ENCODE measurements at places on chromosomes 16 and 17.
A peak's percentile ranks its signal among the peaks of the same experiment; 100 is the strongest.

- no peak for DNase-seq
Measured at GRCh38 chr17:4818276-4818675, 11.3 kb downstream of the PLD2 start.

GRCh38 chr17:31903401-31903800 is 1.9 kb upstream of the UTP6 start:
- DNase-seq: no peak

DNA sequence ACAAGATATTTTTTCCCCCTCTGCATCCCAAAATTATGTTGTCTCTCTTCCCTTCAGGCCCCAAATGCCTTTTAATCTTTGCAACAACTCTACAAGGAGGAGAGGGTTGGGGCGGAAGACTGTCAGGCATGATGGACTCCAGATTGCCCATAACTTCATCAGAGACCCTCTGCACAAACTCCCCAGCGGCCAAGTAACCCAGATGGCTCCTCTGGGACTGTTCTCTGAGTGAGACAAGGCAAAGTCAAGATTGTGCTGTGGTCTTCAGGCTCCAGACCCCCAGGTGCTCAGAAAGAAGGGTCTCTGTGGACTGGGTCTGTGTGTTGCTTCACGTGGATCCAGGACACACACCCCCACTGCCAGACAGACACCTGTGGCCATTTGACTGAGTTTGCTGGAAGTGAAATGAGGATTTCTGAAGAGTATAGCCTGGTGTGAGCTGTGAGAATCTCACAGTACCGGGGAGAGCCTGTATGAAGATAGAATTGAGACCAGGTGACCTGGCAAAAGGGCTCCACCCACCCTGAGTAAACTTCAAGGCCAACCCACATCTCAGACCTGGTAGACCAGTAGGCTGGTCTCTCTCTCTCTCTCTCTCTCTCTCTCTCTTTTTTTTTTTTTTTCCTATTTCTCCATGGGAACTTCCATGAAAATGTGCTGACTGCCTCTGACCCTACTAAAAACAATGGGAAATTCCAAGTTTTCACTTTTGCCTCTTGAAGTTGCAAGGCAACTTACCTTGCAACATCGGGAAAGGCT is 354.1 kb downstream of the SOX9 start:
- no peak for DNase-seq

DNA sequence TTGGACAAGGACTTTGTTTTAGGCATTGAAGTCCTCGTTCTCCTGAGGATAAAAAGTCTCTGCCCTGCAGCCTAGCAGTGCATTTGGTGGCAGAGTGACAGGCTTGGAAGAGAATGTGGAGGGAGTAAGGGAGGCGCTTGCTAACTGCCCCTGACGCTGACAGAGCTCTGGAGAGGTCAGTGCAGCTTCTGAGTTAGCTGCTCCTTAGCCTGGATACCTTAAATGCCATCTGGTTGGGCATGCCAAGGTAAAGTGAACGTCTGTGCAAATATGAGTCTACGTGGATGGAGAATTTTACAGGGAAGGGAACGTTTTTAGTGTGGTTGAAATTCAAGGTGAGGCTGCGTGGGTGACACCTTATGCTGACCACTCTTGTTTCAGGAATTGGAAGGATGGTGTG is 44.4 kb downstream of the SEC14L1 start:
- DNase-seq: no peak

DNA sequence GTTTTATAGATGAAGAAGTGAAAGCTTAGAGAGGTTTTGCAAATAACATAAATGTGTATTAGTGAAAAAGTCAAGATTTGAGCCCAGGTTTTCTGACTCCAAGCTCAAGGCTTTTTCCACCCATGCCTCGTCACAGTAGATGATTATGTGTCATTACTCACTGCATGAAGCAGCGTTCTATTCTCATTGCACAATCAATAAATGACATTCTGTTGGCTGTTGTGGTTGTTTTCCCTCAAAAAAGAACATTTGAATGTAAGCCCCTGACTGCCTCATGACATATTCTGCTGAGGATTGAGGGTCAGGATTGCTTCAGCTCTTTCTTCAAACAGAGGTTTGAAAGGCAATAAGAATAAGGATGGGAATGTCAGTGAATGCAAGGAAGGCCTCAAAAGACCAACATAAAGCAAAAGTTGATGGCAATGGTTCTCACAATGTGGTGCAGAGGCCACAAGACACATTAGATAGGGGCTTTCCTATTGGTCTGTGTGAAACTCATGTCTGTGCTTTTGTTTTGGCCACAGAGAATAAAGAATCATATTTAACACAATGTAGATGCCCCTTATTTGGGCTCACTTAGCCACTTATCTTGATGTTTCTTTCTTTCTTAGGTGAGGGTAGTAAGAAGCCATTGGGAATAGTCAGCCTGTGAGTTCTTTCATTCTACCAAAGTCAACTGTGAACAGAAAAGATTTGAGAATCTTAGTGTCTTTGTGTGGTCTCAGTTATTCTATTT is 5.4 kb upstream of the MMD start:
- no peak for DNase-seq

DNA sequence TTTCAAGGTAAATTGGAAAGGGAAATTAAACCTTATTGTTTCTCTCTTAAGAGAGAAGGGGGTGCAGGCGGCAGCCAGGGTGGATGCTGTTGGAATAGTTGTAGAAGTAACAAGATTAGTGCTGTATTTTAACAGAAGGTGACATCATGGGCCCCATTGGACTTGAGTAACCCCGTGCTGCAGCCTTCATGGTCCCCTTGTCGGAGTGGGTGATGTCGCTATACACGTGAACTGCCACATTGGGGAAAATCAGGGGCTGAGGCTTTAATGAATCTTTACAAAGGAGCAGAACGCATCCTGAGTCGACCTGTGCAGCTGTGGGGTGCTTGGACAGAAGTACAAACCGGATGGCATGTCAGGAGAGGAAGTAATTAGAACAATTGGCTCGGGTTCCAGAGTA is 3.2 kb downstream of the SNX11 start:
- no peak for DNase-seq

DNA sequence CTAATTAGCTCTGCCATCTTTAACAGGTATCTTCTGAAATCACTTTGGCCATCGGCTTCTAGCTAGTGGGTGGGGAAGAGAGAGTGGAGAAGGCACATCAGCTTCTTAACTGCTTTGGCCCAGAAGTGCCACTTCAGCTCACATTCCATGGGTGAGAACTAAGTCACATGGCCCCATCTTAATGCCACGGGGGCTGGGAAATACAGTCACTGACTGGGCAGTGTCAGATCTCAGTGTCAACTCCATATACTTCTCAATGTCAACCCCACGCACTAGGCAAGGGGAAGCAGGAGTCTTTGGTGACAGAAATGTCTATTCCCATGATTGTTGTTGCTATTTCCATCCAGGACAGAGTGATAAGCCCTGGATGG is 29.4 kb downstream of the CCR7 start:
- DNase-seq: no peak

- DNase-seq: no peak
Measured at GRCh38 chr17:51347851-51348584, 87.7 kb downstream of the UTP18 start.

- no peak for DNase-seq
Measured at GRCh38 chr17:41625602-41626001, 1.2 kb upstream of the KRT17 start.

GRCh38 chr16:30186782-30187555 is 3.6 kb downstream of the CORO1A start:
- peak; percentile 73 for DNase-seq

GRCh38 chr17:8720596-8720995 is 24.0 kb downstream of the CCDC42 start:
- DNase-seq: no peak

DNA sequence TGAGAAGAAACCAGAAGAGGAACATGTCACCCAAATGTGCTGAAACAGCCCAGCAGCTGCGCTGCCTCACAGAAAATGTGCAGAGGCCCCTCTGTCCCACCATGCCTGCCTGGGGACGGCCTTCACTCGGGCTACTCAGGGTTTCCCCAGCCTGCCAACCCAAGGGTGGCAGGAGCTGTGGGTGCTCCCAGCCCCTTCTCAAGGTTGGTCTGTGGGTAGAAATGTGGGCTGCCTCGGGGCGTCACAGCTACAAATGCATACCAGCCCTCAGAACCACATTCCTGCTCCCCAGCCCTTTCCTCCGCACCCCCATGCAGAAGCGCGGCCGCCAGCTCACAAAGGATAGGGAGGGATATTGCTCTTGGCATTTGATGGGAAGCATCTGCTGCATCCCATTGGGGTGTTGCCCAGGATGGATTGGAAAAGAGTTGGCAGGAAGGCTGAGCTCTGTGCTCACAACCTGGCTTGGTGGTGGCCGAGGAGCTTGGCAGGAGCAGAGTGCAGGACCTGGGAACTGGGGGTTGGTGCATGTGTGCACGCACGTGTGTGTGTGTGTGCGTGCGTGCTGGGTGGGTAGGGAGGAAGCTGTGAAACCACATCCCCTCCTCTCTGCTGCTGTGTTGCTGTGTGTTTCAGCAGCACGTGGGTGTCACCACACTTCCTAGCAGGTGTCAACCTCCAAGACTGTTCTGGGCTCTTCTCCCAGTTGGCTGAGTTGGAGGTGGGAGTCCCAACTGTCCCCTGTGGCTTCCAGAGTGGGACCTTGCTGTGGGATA is 304.4 kb downstream of the SEC14L1 start:
- DNase-seq: peak; percentile 77

DNA sequence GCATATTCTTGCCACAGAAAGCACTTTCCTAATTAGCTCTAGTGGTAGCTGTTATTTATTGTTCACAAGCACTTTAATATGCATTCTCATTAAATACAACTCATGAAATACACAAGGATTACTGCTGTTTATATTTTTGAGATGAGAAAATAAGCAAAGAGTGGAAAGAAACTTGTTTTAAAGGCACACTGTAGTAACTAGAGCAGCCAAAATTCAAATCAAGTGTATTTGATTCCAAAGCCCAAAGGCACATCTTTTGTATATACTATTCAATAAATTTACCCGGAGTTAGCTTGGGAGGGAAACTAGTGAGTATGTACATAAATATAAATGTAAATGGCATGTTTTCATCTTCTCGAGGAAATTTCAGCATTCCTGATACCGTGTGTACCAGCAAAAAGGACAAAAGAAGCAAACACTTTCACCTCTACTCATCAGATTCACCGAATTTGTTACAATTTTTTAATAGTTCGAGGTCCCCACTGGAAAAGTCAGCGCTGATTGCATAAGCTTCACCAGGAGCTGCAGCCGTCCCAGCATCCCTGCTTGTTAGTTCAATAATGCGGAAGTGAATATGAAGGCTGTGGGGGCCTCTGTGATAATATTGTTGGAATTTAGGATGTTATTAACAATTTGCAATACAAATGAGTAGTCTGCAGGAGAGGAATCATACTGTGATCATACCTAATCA is 371.6 kb upstream of the MON1B start:
- no peak for DNase-seq

GRCh38 chr17:44927696-44928095 is 12.4 kb upstream of the GFAP start:
- DNase-seq: no peak

GRCh38 chr16:46911038-46911437 is 26.9 kb downstream of the GPT2 start:
- DNase-seq: no peak

- DNase-seq: no peak
Measured at GRCh38 chr16:339680-340079, 12.8 kb downstream of the AXIN1 start.

DNA sequence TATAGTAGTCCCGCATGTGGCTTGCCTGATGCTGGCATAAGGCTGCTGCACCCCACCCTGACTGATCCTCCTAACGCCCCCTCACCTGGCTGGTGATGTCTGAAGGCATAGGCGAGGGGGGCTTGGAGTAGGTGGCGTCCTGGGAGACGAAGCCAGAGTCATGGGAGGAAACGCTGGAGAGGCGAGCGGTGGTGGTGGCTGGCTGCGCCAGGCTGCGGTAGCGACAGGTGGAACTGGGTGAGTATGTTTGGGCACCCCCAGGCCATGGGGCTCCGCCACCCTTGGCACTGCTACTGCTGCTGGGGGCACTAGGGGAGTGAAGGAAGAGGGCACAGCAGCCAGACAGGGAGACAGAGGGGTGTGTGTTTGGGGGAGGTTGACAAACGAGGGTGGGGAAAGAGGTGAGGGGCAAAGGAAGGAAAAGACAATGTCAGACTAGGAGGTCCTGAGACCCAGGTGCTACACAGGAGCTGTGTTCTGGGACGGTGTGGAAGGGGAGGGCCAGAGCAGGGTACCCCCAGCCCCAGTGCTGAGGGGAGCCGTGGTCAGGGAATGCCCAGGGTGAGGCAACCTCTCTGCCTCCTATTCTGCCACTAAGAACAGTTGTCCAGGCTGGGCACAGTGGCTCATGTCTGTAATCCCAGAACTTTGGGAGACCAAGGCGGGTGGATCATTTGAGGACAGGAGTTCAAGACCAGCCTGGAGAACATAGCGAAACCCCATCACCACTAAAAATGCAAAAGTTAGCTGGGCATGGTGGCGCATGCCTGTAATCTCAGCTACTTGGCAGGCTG is 11.4 kb downstream of the MTSS2 start:
- no peak for DNase-seq

DNA sequence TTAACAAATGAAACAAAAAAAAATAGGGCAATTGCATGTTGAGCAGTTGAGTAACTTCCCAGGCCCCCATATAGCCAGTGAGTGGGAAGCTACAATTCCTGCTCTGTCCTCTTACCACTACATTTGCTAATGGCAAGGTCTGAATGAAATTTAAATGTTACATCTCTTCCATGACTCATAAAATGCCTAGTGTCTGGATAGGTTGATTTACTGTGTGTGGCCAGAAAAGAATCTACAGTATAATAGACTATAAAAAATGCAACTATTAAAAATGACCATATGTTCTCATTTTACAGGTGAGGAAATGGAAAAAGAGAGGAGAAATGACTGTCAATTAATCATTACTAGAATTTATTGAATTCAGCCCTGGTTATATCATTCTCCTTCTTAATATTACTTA is 1199.3 kb downstream of the CDH11 start:
- DNase-seq: no peak

- no peak for DNase-seq
Measured at GRCh38 chr16:1259760-1260068, 3.8 kb downstream of the TPSD1 start.

- DNase-seq: no peak
Measured at GRCh38 chr17:8839410-8839935, 28.0 kb downstream of the PIK3R6 start.

GRCh38 chr16:5918567-5919130 is 821.1 kb upstream of the EEF2KMT start:
- DNase-seq: no peak

DNA sequence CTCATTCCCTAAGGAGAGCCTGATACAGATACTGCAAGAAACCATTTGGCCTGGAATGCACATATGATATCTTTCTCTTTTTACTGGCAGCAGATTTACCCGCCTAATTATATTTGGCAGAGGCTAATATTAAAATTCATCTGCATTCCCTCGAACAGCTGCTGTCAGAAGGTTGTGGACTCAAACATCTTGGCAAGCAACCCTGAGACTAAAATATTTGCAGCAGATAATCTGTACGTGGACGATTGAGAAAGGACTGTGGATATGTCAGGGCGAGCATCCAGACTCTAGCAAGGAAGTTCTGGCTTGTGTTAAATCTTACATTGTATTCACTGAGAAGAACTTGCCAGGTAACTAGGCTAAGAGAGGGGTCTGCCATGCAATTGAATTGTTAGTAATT is 65.2 kb downstream of the SNX20 start:
- DNase-seq: no peak

GRCh38 chr16:71746442-71747046 is 22.0 kb upstream of the PHLPP2 start:
- DNase-seq: no peak

- no peak for DNase-seq
Measured at GRCh38 chr16:57660715-57661463, 7.2 kb upstream of the ADGRG3 start.

- no peak for DNase-seq
Measured at GRCh38 chr16:69469807-69470561, 45.6 kb downstream of the CYB5B start.

Data from stimulated activated CD8-positive, alpha-beta memory T cell treated with anti-CD3 and anti-CD28 coated beads, Interleukin-7, amount 100 ng/mL, for 4 hours (primary cell).